ENCODE measurements at places on chromosomes 5 and 9.

DNA sequence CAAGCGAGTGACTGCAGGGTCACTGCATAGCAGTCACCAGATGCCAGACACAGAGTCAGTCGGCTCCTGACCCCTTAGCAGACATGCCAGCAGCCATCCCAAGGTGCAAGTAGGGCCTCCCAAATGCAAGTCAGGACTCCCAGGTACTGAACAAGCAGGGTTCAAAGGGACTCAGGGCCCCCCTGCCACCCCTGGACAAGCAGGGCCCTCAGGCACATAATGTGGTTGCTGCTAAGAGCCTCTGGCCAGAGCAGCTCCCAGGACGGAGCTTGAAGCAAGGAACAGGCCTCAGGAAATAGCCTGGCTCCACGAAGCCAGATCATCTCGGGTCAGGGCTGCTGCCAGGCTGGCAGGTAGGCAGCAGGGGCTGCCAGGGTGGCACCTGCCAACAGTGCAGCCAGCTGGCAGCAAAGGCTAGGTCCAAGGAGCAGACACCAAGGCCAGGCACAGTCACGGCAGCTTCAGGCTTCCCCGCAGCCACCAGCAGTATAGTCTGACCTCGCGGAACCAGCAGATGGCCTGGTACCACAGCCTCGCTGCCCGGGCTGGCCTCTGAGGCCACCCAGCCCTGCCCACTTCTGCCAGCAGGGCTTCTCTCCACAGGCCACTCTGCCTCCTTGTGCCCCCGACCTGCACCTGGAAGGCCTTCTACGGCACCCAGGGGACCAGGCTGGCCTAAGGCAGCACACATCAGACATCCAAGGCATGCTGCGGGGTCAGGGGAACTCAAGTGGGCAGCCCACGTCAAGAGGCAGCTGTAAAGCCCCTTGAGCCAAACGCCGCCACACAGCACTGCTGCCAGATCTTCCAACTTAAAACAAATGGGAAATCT, 7.4 kb downstream of the EEIG1 start:
- DNase-seq, result no peak

- no peak for DNase-seq
Measured at GRCh38 chr5:1654786-1655495, 131.2 kb upstream of the LPCAT1 start.

- no peak for DNase-seq
Measured at GRCh38 chr9:120642129-120642770, 62.3 kb upstream of the CDK5RAP2 start.

DNA sequence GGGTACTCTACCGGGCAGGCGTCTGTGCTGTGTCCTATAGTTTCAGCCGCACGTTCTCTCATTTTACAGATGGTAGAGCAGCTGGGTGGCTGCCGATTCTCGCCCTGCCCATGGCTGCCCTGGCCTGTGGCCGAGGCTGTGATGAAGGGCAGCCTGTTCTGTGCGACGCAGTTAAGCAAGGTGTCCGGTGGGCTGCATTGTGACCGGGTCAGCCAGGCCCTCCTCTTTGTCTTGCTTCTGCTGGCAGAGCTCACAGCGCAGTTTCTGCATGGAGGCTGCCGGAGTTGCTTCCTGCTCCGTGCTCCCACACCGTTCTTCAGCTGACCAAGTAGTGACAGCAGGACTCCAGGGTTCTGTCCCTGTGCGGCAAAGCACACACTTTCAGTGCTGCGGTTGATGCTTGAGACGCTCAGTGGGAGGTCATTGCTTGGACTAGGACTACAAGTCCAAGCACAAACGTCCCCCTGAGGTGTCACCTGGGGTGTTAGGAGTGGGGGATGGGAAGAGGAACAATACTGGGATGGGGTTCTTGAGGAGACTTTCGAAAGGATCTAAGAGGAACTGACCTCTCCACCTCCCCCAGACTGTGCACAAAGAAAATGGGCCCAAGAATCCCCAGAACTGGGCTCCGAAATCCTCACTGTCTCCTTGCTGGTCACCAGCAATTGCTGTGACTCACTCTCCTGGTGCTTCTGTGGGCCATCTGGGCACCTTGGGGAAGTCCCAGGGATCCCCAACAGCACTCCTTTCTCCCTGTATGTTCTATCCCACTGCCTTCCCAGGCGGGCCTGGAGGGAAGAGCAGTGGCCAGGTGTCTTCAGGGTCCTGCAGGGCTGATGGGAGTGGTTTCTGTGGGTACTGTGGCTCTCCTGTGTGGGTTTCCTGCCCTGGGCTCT, 58.2 kb downstream of the GADD45G start:
- no peak for DNase-seq

- DNase-seq, result no peak
Measured at GRCh38 chr9:111898331-111899096, 1.9 kb downstream of the UGCG start.

- DNase-seq, result no peak
Measured at GRCh38 chr5:59622848-59623247, 270.7 kb downstream of the PDE4D start.

- no peak for DNase-seq
Measured at GRCh38 chr5:99334936-99335335, 406.1 kb upstream of the CHD1 start.

DNA sequence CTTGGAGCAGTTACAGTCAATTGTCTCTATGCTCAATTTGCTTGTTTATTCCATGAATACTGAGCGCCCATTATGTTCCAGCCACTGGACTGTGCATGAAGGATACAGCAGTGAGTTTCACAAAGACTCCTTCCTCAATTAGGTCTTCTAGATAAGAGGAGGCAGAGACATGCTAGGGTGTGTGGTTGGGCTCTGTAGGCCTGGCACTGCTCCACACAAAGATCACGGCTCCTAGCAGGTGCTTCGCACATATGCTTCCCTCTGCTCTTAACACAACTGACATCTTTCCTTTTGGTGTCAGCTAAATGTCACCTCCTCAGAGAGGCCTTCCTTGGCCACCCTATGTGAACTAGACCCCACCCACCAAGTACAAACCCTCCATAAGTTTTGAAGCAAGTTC, 10.9 kb downstream of the IL12B start:
- DNase-seq, result no peak

- no peak for DNase-seq
Measured at GRCh38 chr9:88536023-88536324, 996 bp downstream of the NXNL2 start.

DNA sequence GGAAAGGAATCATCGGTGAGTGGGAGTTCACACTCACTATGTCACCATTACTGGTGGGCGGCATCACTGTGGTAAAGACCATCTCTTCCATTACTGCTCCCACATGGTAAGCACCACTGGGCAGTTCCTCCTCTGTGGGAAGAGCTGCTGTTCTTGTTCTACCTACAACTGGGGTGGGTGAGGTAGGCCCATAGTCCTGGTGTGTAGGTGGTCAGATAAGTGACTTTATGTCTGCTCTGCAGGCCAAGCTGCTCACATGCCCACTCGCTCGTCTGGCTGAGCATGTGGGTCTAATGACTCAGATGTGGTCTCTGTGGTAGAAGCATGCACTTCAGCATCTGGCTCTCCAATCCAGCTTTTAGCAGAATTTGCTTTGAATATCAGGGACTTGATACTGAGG, 82.9 kb downstream of the TMEM215 start:
- no peak for DNase-seq

GRCh38 chr5:20050262-20050661, 62.3 kb upstream of the CDH18 start:
- no peak for DNase-seq
